ENCODE measurements at places on chromosomes 2 and 18.

DNA sequence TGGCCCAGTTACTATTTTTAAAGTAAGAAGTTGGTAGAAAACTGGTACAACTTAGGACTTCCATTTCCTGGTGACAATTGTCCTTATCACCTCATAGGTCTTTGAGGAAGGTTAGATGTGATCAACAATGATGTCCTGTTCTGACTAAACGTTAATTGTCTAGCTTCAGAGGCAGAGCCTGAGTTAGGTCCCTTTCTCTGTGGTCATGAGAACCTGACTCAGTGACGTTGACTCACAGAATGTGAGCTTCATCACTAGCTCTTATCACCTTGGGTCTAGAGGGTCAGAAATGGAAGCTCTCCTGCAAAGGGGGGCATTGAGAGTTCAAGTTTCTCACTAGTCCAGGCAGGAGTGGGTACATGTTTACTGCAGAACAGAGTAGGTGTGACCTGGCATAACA, 60.6 kb upstream of the ATP8B1 start:
- DNase-seq: no peak

DNA sequence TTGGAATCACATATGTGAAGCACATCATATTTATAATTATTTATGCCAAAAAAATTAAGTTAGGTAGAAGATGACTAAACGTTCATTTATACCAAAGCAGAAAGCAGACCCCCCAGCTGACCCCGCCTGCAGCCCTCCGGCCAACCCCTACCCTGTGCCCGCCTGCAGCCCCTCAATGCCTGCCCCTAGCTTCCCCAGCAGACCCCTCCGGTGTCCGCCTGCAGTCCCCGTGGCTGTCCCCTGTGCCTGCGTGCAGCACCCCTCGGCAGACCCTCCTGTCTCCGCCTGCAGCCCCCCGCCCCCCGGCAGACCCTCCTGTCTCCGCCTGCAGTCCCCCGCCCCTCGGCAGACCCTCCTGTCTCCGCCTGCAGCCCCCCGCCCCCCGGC, 136.2 kb downstream of the NFATC1 start:
- no peak for DNase-seq

- no peak for DNase-seq
Observed at GRCh38 chr2:162106146-162106551, 32.1 kb upstream of the DPP4 start.

GRCh38 chr2:52964916-52965530, 802.6 kb upstream of the CHAC2 start:
- no peak for DNase-seq

Measured in SK-N-DZ (cell line).